Myocyte (in vitro differentiated cells): ENCODE measurements at places on chromosomes 2 and 18.

GRCh38 chr2:29455200-29455860, 340.1 kb downstream of the CLIP4 start:
- DNase-seq, result no peak

DNA sequence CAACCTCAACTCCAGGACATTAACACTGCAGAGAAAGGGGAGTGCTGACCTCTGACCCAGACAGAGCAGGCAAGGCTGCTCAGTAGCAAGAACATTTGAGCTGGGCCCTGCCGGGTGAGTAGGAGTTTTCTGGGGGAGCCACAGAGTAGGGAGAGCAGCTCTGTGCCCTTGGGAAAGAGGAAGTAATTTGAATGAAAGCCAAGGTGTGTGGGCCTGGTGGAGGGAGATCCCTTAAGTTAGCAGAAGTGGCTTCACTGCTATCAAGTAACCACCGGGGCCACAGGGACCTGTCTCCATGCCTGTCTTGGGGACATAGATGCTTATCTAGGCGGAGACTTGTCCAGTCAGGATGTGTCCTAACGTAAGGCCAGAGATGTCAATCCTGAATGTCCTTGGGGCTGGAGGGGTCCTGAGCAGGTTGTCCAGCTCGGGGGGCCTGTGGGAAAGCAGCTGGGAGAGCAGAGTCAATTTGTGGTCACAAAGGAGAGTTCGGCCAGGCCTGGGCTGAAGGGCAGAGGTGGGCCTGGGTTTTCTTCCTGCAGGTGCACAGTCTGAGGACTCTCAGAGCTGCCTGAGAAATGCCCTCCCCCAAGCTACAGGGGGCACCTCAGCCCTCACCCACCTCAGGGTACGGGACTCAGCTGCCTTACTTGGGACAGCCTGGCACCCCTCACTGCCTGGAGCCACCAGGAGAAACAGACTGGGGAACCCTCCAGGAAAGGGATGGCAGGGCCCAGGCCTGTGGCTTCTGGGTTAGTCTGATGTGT, 15.0 kb upstream of the OTOF start:
- DNase-seq, result no peak

- no peak for DNase-seq
Observed at GRCh38 chr2:219027511-219028055, 13.7 kb downstream of the CFAP65 start.

- DNase-seq, result peak; percentile 84
Observed at GRCh38 chr2:160492401-160493226, 993 bp downstream of the RBMS1 start.

- DNase-seq, result no peak
Observed at GRCh38 chr2:72454189-72454588, 306.5 kb upstream of the CYP26B1 start.

GRCh38 chr2:37322368-37322767, 2.3 kb downstream of the PRKD3 start:
- DNase-seq, result peak; percentile 40

DNA sequence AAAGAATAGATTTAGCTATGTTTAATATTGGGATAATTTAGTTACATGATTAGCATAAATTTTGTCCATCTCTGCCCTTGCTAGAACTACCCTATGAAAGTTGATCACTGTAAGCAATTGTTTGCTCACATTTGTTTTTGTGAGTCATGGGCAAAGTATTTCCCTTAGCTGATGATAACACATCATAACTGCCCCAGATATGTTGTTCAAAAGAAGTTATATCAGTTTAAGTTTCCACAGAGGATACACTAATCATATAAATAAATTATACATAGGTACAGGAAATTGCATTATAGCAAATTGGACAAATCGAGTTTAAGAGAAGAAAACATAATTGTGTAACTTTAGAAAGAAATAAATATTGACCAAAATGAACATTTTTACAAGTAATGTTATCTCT, 223.2 kb upstream of the PIK3C3 start:
- no peak for DNase-seq

- DNase-seq, result no peak
Observed at GRCh38 chr2:222255090-222255489, 43.7 kb downstream of the PAX3 start.

DNA sequence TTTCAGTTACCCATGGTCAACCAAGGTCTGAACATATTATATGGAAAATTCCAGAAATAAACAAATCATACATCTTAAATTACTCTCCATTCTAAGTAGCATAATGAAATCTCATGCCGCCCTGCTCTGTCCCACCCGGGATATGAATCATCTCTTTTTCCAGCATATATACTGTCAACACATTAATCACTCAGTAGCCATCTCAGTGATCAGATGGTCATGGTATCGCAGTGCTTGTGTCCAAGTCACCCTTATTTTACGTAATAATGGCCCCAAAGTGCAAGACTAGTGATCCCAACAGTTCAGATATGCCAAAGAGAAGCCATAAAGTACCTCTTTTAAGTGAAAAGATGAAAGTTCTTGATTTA, 43.8 kb downstream of the OSBPL6 start:
- DNase-seq, result no peak
